Fibroblast of lung (primary cell): ENCODE measurements at places on chromosomes 12 and 14.

GRCh38 chr14:52153939-52154338 lies 85.1 kb upstream of the NID2 start:
- no peak overlapping the region for H3K4me3 ChIP-seq
- no peak for DNase-seq
- peaks cover 16% of the 10 kb centered on the region for H3K27me3 ChIP-seq
- no peak overlapping the region for H3K27ac ChIP-seq
- H3K36me3 ChIP-seq: no peaks in the 10 kb centered on the region

DNA sequence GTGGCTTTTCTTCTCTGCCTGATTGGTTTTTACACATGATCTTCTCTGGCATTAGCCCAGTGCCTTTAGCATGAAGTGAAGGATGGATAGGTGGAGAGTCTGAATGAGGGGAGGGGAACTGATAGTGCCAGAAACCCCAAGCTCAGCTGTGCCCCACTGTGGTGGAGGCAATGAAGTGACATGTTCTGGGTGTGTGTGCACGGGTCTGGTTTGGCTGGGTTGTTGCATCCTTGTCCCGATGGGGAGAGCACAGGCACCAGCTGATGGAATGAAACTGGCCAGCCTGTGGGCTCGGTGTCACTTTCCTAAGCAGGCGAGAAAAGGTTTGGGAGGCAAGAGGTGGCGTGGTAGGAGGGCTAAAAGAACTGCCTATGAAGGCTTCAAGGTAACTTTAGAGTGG lies 65.3 kb downstream of the CACNA1C start:
- no peak for DNase-seq
- H3K27ac ChIP-seq: no peak overlapping the region
- no peak overlapping the region for H3K4me3 ChIP-seq
- H3K36me3 ChIP-seq: peaks cover 4% of the 10 kb centered on the region
- H3K27me3 ChIP-seq: no peaks in the 10 kb centered on the region
- H3K4me1 ChIP-seq: peaks cover 16% of the 10 kb centered on the region

DNA sequence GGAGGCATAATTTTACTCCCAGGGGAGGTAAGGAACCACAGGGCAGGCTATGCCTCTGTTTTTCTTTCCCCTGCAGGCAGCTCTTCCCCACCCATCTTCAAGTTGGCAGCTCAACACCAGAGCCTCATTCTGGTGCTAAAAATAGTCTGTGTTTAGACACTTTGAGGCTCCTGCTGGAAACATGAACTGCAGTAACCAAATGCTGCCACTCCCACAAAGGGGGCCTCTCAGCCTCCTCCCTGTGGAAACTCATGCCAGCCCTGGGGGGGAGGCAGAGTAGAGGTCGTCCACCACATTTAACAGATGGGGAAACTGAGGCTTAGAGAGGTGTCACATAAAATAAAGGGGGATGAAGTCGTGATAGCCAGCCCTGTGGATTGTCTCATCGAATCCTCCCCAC lies 61.4 kb downstream of the WSCD2 start:
- H3K4me3 ChIP-seq: no peak overlapping the region
- H3K36me3 ChIP-seq: no peaks in the 10 kb centered on the region
- DNase-seq: no peak
- H3K4me1 ChIP-seq: no peaks in the 10 kb centered on the region
- H3K27me3 ChIP-seq: no peaks in the 10 kb centered on the region
- no peak overlapping the region for H3K27ac ChIP-seq

DNA sequence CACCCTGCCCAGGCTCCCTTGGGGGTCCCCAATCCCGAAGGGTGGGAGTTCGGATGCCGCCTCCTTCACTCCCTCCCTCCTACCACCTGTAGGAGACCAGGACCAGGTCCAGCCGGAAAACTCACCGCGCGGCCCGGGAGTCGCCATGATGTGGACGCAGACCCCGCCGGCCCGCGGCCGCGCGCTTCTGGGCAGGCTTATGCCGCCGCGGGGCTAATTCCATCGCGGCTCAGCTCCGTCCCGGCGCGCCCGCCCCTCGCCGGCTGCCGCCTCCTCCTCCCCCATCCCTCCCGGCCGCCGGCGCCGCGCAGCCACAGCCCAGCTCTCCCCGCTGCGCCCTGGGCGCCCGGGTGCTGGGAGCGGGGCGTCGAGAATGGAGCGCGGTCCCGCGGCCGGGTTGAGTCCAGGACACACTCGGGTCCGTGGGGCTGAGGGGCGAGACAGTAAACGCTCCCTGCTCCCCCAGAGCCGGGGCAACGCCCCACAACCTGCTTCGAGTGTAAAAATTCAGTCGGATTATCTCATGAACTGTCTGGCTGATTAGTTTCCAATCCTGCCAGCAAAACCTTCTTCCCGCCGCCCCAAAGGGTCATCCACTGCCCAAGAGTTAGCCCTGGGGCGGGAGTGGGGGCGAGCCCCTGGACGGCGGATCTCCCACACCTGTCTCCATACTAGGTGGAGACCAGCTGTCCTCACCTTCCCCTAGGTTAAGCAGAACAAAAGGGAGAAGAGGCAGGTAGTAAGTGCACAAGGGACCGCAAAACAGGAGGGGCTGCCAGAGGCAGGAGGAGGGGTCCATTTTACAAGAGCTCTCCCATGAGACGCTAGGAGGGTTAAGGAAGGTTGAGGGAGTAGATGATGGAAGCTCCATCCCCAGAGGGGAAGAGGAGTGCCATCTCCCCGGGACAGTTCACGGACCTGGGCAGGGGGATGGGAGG lies at the start of gene ANO2:
Gene ANO2, minus strand, starts transcription at position 189 of the 938 bp plus-strand sequence. Its CDS starts 42 bp downstream, at position 147.
- H3K4me3 ChIP-seq: peak within 1 kb of the TSS; percentile 11
- no peaks in the 10 kb centered on the region for H3K4me1 ChIP-seq
- DNase-seq: no peak
- H3K27me3 ChIP-seq: peaks cover 45% of the 10 kb centered on the region
- H3K27ac ChIP-seq: no peak within 1 kb of the TSS
- H3K36me3 ChIP-seq: no peaks in the 10 kb centered on the region

GRCh38 chr12:88237954-88238353 lies 95.8 kb downstream of the TMTC3 start:
- no peaks in the 10 kb centered on the region for H3K27me3 ChIP-seq
- no peak overlapping the region for H3K4me3 ChIP-seq
- no peak overlapping the region for H3K27ac ChIP-seq
- peaks cover 2% of the 10 kb centered on the region for H3K4me1 ChIP-seq
- H3K36me3 ChIP-seq: no peaks in the 10 kb centered on the region

- no peak overlapping the region for H3K4me3 ChIP-seq
- H3K27me3 ChIP-seq: no peaks in the 10 kb centered on the region
- H3K27ac ChIP-seq: no peak overlapping the region
- no peak for DNase-seq
- H3K4me1 ChIP-seq: no peaks in the 10 kb centered on the region
These were observed 105.4 kb downstream of the CRACR2A start for GRCh38 chr12:3647504-3647903.

DNA sequence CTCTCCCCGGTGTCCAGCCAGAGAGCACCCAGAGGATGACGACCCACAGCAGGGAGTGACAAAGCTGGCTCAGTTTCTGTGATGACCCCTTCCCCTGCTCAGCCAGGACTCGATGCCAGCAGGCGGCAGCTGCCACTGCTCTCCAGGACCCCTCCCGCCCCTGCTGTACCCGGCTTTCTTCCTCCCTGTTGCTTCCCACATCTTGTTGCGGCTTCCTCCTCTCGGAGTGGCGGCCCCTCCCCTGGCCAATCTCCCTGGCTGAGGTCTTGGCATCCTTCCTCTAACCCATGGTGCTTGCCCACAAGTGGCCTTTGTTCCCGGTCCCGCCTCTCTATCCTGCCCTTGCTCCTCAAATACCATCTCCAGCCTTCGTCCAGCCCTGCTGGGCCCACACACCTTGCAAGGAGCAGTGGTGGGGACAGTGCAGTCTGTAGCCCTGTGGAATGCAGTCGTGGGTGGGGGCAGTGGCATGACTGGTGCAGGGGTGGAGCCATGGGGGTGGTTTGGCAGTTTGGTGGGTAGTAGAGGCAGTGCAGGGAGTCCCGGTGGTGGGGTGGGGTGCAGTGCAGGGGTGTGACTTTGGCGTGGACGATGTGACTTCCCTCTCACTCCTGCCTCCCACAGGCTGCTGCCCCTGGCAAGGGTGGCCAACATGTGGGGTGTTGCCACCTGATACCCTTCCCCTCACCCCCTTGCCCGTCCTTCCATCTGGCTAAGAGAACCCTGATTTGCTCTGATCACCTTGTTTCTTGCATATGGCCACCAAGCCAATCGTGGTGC lies 16.3 kb upstream of the BEGAIN start:
- no peaks in the 10 kb centered on the region for H3K4me1 ChIP-seq
- no peaks in the 10 kb centered on the region for H3K36me3 ChIP-seq
- no peak for DNase-seq
- no peak overlapping the region for H3K4me3 ChIP-seq
- no peak overlapping the region for H3K27ac ChIP-seq
- no peaks in the 10 kb centered on the region for H3K27me3 ChIP-seq

GRCh38 chr12:116610971-116611541 lies 51.9 kb downstream of the MAP1LC3B2 start:
- H3K4me1 ChIP-seq: no peaks in the 10 kb centered on the region
- peaks cover 3% of the 10 kb centered on the region for H3K27me3 ChIP-seq
- no peak overlapping the region for H3K27ac ChIP-seq
- DNase-seq: no peak
- H3K36me3 ChIP-seq: no peaks in the 10 kb centered on the region

DNA sequence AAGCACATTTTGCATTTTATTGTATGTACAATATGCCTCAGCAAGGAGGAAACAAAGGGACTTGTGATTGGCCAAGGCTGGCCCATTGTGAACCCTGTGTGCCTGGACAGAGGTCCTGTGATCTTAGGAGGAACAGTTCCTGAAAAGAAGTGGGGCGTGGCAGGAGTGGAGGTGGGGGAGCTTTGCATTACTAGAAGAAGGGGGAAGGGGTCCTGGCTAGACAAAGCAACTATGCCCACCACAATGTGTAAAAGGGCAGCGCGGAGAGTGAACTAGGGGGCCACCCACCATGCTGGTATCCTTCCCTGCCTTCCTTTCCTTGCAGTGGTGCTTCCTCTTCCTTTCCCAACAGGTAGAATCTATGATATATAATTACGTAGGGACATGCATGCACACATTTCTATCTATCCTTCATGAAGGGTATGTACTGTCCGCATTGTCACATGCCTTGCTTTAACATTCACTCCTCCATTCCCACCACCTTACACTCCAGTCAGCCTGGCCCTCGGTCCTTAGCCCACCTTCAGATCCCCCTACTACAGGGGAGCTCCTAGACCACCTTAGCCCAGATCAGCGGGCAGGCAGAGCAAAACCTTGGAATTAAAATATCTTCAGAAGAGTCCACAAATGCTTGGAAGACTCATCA lies 12.5 kb downstream of the KRT8 start:
- no peaks in the 10 kb centered on the region for H3K4me1 ChIP-seq
- H3K27ac ChIP-seq: no peak overlapping the region
- peaks cover 2% of the 10 kb centered on the region for H3K27me3 ChIP-seq
- H3K36me3 ChIP-seq: no peaks in the 10 kb centered on the region
- no peak for DNase-seq
